ENCODE measurements at places on chromosomes 7 and 10.

DNA sequence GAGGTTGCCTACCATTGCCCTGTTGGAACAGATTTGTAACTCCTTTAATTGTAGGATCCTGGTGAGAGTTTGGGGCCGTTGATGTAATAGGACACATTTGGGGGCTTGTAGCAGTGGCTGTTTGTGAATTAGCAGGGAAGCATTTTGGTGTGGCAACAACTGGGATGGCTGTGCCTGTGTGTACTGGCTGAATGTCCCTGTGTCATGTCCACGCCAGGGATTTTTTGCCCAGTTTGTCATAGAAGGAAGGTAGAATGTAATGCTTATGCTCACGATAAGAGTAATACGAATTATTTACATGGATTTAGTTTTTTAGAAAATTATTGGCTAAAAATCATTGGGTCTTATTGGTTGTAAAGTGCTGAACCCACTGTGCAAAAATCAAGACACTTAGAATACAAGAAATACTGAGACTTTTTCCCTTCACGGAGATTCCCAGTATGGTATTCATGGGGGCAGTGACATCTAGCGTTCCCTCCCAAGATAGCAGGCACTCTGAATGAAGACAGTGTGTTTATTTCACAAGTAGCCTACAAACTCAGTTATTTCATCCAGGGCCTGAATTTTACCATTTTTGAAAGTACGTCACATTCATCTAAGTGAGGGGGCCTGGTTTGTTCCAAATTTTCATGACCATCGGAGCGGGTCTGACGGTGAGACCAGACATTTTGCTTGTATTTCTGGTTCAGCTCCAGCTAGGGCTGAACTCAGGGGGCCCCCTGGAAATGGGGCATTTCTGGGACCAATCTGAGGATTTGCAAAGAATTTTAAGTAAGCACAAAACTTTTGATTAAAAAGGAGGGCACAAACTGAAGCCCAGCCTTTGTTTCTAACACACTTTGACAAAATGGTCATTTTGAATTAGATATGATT, 74.7 kb downstream of the CACNB2 start:
- no peak for DNase-seq

GRCh38 chr10:72275351-72276012, 1.8 kb downstream of the DDIT4 start:
- DNase-seq = no peak

- no peak for DNase-seq
Measured at GRCh38 chr10:129259128-129259815, 207.8 kb upstream of the MGMT start.

DNA sequence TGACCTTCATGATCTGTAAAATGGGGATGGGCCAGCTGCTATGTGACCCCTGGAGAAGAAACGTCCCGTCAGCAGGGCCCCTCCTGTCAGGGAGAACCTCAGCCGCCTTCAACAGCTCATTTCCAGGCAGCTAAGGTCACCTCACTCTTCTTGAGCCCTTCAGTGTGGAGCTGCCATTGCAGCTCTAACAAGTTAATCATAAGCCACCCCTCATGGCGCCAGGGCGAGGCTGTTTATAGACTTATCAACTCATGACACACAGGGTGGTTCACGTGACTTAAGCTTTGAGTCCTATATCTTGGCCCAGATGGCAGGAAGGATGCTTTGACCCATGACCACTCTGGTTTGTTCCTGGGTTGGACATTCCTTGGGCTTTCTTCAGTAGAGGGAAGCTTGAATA, 315.1 kb downstream of the TNS3 start:
- DNase-seq = peak; percentile 87

GRCh38 chr10:22693860-22694259, 20.5 kb downstream of the PIP4K2A start:
- DNase-seq = no peak

DNA sequence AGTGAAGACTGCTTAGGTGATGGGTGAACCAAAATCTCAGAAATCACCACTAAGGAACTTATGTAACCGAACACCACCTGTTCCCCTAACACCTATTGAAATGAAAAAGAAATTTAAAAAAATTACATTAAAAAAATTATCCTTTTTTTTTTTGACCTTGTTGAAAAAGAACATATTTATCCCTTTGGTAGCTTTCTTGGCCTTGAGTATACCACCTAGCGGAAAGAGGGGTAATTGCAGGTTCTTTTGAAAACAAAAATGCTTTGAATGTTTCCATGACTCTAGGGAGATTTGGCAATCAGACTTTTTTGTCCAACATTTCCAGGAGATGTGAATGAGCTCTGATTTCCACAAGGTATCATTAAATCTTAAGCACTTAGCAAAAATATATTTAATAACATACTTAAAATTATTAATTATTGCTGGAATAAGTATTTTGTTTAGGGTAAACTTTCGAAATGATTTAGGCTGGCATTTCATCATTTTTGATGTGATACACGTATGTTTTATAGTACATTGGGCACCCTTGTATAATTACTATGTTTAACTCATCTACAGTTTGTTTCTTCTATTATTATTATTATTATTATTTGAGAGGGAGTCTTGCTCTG, 47.0 kb upstream of the ELMO1 start:
- no peak for DNase-seq

- DNase-seq = no peak
Measured at GRCh38 chr7:41568135-41568534, 134.8 kb downstream of the INHBA start.

- no peak for DNase-seq
Measured at GRCh38 chr7:18552943-18553604, 57.5 kb downstream of the HDAC9 start.

DNA sequence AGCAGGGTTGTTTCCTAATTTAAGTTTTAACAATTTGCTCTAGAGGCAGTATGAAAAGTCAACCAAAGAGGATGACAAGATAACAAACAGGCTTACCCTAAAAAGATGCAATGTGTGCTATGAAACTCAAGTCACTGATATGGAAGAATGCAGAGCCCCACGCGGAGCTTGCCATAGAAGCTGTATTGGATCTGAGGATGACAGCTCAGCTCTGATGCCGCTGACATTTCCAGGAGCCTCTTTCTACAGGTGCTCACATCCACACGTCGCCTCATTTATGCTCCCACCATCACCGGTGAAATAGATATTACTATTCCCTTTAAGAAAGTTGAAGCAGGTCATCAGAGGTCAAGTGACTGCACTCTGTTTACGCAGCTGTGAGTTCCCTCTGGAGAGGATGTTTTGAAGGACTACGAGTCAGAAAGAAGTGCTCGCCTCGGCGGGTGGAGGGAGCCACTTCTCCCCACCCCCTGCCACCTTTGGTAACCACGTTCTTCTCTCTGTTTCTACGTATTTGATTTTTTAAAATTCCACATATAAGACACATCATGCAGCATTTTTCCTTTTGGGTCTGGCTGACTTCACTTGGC, 275.4 kb downstream of the GLRX3 start:
- peak; percentile 44 for DNase-seq

DNA sequence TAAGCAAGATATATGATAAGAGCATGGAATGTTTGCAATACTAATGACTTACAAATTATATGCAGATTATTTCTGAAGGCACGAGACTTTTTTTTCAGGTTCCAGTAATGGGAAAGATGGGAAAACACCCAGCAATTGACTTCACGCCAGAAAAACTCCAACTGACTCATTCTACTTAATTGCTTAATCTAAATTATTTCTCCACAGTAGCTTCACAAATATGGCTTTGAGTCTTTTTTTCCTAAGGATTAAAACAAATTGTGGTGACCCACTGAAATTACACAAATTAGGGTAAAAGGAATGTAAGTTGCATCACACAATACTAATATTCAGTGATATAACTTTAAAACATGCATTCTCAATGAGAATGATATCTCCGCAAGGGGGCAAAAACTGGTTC, 138.7 kb downstream of the GNAI1 start:
- no peak for DNase-seq

- no peak for DNase-seq
Measured at GRCh38 chr7:30755384-30756154, 3.6 kb downstream of the INMT start.

GRCh38 chr7:108124820-108125219, 5.3 kb downstream of the LAMB4 start:
- no peak for DNase-seq

DNA sequence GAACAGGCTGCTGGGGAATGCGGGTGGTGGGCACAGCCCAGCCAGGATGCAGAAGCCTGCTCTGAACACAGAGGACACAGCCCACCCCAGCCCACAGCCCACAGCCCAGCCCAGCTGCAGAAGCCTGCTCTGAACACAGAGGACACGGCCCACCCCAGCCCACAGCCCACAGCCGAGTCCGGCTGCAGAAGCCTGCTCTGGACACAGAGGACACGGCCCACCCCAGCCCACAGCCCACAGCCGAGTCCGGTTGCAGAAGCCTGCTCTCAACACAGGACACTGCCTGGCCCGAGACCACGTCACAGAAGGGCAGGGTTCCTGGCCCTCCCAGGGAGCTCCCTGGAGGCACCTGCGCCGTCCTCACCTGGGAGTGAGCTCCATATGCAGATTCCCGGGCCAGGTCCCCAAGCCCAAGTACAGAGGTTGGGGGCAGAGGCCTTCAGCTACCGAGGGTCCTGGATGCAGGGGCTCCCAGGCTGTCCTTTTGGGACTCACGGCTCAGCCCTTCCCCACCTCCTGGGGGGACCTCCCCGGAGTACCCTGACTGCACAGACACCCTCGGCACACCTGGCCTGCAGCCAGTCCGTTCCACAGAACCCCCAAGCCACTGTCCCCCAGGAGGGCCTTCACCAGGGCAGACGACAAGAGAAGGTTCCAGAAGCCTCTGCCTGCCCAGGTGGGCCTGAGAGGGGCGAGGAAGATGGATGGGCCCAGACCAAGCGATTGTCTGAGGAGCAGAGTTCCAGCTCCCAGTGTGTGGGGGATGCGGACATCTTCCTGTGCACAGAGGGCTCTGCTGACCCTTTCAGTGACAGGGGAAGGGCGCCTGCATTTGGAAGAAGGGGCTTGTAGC, 23.7 kb upstream of the FOXL3 start:
- no peak for DNase-seq

DNA sequence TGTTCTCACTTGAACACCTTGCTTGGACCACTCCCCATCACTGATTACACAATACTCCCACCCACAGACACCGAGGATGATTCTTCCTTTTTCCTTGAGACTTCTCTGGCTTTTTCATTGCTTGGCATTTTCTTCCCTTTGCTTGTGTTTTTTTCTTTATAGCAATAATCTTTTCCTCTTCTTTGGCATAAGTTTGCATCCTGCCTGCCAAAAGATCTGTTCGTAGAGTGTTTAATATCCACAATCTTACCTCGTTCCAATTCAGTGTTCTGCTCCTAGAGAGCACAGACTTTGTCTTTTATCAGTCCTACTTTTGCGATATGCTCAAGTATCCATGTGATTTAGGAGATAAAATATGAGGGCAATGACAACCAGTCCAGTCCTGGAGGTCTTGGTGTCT, 303.3 kb upstream of the CDC14C start:
- no peak for DNase-seq

- no peak for DNase-seq
Measured at GRCh38 chr7:47576031-47576865, 5.7 kb downstream of the TNS3 start.

DNA sequence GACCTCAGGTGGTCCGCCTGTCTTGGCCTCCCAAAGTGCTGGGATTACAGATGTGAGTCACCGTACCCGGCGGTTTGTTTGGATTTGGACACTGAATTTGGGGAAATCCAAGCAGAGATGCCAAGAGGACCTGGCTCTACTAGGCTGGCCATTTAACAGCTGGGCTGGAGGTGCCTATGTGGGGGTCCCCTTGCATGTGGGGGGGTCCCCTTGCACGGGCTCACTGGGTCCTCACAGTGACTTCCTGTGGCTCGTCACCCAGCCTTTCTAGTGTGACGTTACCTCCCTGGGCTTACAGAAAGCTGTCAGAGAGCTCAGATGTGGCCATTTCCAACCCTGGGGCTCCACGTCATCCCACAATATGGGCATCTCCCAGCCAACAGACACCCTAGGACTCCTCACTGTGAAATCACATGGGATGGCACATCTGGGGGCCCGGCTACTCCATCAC, 49.3 kb upstream of the GNA12 start:
- no peak for DNase-seq

DNA sequence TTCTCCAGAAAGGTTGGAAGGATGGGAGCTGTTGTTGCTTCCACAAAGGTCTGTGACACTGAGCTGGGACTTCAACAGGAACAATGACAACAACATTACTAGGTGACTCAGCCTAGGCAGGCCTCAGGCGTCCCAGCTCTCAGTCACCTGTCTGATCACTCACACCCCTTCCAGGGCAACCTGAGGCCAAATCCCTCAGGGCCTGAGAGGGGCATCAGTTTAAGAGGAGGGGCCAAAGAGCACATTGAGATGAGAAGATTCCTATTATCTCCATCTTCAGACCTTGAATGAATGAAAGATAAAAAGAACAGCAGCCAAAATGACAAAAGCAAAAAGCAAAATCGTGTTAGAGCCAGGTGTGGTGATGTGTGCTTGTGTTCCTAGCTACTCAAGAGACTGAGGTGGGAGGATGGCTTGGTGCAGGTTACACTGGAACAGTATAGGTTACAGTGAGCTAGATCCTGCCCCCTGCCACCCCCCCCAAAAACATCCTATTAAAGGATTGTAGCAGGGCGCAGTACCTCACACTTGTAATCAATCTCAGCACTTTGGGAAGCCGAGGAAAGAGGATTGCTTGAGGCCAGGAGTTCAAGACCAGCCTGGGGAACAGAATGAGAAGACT, at the start of gene ATG9B:
Gene ATG9B (minus strand): TSS at position 60 of the 622 bp plus-strand sequence. CDS start 71 bp downstream, outside the sequence.
- no peak for DNase-seq

DNA sequence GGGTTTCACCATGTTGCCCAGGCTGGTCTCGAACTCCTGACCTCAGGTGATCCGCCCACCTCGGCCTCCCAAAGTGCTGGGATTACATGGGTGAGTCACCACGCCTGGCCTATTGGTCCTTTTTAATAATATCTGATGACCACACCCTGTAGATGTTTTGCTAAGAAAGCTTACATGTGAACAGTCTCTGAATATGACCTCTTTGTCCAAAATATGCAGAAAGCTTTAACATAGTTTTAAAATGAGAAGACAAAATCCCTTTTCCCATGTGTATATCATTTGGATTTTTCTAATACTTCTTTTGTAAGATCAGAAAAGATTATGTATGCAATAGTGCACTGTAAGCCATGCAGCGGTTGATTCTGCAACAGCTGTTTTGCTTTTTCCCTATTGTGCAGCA, 38.5 kb downstream of the MCU start:
- DNase-seq = no peak

DNA sequence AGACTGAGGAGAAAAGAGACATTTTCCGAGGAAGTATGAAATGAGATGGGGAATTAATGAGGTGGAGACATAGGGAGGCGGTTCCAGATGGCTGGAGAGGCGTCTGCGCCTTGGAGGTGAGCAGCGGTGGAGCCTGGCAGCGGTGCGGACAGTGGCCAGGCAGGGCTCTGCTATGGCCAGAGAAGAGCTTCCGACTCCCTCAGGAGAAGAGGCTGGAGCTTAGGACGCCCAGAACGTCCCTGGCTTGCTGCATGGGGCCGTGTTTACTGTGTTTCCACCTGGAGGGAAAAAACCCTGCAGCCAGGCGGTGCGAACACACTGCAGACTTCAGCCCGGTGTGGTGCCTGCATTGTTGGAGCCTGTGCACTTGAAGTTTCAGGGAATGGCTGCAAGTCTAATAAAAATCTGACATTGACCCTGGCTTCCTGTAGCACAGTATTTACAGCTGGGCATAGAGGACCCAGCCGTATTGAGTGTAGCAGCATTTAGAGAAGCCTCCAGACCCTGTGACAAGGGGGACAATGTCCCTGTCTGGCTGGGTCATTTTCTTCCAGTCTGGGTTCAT, 447.1 kb upstream of the MKI67 start:
- DNase-seq = no peak

- no peak for DNase-seq
Measured at GRCh38 chr10:119750391-119751230, 24.8 kb downstream of the INPP5F start.

All from vagina (tissue), 2 donors.